Cardiac septum (tissue), 1 donor: ENCODE measurements at places on chromosomes 16 and 17. TPM values are rescaled to one million over a fixed set of nuclear protein-coding genes. Genes with fewer than 3 reads are reported as not detected.
A peak's percentile ranks its signal among the peaks of the same experiment; 100 is the strongest.

DNA sequence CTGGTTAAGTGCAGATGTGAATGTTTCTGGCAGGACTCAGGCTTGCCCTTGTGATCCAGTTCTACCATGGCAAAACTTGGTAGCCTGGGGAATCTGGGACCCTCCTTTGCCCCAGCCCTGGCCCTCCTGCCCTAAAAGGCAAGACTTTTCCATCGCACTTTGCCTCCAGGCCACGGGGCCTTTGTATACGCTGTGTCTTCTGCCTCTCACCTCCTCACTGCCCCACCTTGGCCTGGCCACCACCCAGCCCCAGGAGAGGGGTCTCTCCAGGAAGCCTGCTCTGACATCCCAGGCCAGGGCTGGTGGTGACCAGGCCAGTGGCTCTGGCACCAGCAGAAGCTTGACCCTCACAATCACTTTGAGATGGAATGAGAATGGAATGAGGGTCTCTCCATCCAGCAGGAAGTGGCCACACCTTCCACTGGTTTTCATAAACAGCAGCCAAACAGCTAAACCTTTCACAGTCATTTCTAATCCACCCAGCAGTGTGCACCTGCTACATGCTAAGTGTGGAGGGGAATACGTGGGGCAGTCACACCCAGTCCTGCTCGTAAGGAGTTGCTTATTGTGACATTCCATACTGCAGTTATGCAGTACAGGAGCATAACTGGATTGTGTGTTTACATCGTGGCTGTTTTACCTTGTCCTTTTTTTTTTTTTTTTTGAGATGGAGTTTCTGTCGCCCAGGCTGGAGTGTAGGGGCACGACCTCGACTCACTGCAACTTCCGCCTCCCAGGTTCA, 1.6 kb upstream of the MRPL38 start:
- DNase-seq = no peak

GRCh38 chr17:47831934-47832327, 461 bp downstream of the LRRC46 start:
- DNase-seq = no peak

The CLDN7 gene
- 0.75 TPM for total RNA-seq

DNA sequence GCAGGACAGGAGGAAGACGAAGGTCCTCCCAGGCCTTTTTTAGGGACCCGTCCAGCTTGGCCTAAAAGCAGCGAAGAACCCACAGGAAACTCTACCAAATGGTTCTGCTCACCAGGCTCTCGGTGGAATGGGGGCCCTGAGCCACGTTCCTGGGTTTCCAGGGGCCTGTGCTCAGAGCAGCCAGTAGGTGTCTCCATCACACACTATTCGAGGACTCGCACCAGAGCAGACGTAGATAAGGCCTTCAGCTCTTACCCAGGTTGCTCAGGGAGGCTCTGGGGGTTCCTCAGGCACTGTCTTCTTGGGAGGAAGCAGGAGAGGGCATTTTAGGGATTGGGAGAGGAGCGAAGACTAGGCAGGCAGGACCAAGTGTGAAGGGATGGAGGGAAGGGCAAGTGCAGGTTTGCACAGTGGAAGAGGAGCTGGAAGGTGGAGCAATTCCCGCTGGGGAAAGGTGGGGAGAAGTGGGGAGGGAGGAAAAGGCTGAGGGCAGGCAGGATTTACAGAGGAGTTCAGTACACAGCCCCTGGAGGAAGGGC, 157.1 kb downstream of the RGS9 start:
- DNase-seq = no peak

The ADAM11 gene
- 1.00 TPM for total RNA-seq

GRCh38 chr16:10037751-10038150, 144.5 kb downstream of the GRIN2A start:
- DNase-seq = no peak

DNA sequence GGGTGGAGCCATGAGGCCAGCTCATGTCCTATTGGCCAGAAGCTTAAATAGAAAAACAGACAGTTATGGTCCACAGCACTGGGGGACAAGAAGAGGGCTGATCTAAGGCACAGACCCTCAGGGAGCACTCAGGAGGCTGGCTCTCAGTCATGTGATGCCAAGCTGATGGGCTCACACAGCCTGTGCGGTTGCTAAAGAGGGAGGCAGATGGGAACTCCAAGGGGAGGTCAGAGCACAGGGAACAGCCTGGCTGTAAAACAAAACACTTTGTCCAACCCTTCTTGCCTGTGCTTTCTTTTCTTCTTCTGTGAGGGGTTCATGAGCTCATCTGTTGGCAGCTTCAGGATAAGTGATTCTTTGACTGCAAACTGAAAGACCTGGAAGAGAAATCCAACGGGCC, 27.2 kb downstream of the CNTNAP1 start:
- no peak for DNase-seq

GRCh38 chr16:82609140-82609539, 17.6 kb upstream of the CDH13 start:
- peak; percentile 79 for DNase-seq

- DNase-seq = peak; percentile 91
Observed at GRCh38 chr16:84062734-84063640, 20.4 kb upstream of the SLC38A8 start.

The MMP15 gene
- 53.5 TPM for total RNA-seq

The ZNF469 gene
- total RNA-seq = 1.5 TPM

DNA sequence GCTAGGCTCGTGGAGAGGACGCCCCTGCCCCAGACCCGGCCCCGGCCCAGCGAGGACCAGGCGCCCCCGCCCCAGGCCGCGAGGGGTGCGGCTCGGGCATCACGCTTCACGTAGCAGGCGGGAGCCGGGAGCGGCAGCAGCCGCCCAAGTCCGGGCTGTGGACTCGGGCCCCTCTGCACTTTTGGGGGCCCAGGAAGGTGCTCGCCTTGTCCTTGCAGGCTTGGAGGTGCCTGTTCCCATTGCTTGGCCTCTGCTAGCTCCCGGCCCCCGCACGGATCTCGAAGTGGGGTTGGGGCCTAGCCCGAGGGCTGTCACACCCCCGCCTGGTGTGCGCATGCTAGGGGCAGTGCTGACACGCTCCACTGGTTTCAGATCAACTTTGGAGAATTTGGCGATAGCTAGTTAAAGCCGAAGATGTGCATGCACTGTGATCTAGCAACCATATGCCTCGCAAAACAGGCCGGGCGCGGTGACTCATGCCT, 55.7 kb downstream of the WSB1 start:
- no peak for DNase-seq

DNA sequence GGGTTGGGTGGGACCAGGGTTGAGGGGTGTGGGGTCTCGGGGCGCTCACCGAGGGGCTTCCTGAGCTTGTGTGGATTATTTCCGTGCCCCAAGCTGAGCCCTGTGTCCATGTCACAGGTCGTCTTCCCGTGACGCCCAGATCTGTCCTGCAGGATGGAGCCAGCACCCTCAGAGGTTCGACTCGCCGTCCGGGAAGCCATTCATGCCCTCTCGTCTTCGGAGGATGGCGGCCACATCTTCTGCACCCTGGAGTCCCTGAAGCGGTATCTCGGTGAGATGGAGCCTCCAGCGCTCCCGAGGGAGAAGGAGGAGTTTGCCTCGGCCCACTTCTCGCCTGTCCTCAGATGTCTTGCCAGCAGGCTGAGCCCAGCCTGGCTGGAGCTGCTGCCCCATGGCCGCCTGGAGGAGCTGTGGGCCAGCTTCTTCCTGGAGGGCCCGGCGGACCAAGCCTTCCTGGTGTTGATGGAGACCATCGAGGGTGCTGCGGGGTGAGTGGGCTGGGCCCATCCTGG, 1.0 kb downstream of the TELO2 start:
- DNase-seq = no peak

The NUDT21 gene
- 66.2 TPM for total RNA-seq

The ABCC11 gene
- 0.30 TPM for total RNA-seq

DNA sequence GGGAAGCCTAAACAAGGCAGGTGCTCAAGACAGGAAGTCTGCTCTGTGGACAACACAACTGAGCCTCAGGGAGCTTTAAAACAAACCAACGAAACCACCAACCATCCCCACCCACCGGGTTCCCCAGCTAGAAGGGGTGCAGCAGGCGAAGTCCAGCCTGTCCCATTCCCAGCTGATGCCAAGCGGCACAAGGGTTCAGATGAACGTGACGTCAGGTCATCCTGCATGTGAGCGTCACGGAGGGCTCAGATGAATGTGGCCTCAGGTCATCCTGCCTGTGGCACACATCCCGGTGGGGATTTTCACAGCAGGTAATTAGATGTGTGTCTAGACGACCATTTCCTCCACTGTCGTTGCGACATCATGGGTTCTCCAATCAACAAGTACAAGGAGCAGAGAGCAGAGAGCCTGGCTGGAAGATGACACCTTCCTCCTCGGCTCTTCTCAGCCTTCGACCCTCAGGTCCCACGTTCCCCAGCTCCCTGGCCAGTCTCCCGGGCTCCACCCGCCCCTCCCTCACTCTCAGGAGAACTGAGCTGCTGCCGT, 246.5 kb downstream of the FOXL1 start:
- peak; percentile 36 for DNase-seq

The CDRT15L2 gene
- total RNA-seq = not detected

The SSTR5 gene
- total RNA-seq = 0.57 TPM

The MPV17L gene
- 5.4 TPM for total RNA-seq

GRCh38 chr16:53053967-53054669, 673 bp upstream of the CHD9 start:
- no peak for DNase-seq

- no peak for DNase-seq
Observed at GRCh38 chr16:17424771-17425170, 46.0 kb downstream of the XYLT1 start.

The PRSS27 gene
- total RNA-seq = 0.40 TPM

DNA sequence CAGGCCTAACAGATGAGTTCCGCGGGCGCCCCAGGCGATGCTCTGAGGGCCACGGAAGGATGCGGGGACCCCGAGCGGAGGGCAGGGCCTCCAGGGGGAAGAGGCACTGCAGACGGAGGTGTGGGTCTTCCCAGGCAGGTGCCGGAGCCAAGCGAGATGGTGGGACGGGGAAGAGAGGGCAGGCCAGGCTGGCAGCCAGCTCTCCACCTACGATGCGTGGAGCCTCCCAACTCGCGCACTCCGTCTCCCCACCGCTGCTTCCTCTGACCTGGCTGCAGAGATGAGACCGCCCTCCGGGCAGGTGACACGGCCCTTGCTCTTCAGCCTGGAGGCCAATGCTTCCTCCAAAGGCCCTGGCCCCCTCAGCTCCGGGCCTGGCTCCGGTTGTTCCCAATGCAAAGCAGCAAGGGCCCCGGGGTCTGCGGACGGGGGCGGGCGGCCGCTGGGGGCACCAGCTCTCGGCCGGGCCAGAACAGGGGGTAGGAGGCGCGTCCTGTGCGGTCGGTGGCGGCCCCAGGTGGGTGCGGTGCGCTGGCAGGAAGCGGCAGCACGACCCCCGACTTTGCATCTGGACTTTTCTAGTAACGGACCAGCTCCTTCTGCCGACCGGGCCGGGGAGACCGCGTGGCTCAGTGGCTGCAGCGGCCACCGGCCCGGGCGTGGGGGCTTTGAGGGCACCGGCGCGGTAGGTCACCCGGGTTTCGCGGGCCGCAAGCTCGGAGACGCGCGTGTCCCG, 1.5 kb upstream of the SOX8 start:
- DNase-seq = no peak

- peak; percentile 84 for DNase-seq
Observed at GRCh38 chr17:73342050-73342522, 30.3 kb upstream of the CDC42EP4 start.

The EPN3 gene
- 8.5 TPM for total RNA-seq

GRCh38 chr17:19342611-19343255, 19.8 kb downstream of the B9D1 start:
- peak; percentile 70 for DNase-seq

DNA sequence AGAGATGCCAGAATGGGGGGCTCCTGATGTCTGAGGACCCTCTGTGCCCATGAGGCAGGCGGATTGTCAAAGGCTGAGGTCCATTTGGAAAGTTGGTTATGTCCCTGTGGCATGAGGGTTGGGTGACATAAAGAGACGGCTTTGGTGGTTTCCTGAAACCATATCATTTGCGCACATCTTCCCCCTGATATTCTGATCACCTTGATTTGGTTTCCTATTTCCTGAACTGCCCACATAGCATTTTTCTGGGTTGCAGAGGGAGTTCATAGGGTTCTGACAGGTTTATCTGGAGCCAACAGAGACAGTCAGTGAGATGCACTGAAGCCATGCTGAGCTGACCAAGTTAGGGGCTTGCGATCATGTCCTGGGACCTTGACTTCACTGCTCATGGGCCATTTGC, 15.7 kb upstream of the RNF222 start:
- no peak for DNase-seq

The PRAC2 gene
- not detected for total RNA-seq

GRCh38 chr17:77003699-77004098, 135.5 kb downstream of the MGAT5B start:
- DNase-seq = no peak

DNA sequence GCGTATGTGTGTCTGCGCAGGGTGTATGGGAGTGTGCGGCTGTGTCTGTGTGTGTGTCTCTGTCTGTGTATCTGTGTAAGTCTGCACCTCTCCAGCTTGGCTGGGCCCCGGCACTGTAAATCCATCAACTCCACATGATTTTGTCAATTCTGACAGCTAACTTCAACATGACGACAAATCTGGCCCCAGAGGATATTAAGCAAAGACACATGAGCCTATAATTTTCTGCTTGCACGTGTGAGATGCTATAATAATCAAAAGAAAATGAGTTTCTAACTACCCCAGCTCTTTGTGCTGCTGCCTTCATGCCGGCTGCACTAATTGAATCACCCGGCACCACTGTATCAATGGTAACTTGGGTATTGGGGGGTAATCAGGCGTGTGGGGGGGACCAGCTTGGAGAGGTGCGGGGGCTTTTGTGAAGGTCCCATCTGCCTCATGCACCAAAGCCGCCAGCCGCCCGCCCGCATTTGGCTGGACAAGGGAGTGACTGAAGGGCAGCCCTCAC, 57.6 kb upstream of the LHX1 start:
- DNase-seq = no peak

The NLRP1 gene
- total RNA-seq = 11.7 TPM

DNA sequence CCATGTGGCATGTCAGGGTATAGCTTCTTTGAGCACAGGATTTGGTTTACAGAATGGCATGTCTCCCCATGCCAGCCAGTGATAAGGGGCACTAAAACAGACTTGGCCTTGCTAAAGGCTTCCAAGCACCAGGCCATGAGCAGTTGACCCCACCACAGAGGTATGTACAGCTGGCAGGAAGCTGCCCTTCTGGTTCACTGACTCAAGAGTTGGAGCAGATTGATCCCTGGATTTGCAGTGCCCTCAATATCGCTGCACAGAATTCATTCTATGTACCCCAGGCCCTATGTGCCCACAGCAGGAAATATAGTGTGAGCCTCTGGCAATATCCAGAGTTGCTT, 24.3 kb downstream of the HLF start:
- DNase-seq = no peak

- no peak for DNase-seq
Observed at GRCh38 chr17:31548709-31549108, 157.2 kb downstream of the RAB11FIP4 start.

The MAPT gene
- total RNA-seq = 44.4 TPM
